Esophagus muscularis mucosa (tissue), 4 donors: ENCODE measurements at places on chromosomes 5 and 9. TPM values are rescaled to one million over a fixed set of nuclear protein-coding genes. Genes with fewer than 3 reads are reported as not detected.

DNA sequence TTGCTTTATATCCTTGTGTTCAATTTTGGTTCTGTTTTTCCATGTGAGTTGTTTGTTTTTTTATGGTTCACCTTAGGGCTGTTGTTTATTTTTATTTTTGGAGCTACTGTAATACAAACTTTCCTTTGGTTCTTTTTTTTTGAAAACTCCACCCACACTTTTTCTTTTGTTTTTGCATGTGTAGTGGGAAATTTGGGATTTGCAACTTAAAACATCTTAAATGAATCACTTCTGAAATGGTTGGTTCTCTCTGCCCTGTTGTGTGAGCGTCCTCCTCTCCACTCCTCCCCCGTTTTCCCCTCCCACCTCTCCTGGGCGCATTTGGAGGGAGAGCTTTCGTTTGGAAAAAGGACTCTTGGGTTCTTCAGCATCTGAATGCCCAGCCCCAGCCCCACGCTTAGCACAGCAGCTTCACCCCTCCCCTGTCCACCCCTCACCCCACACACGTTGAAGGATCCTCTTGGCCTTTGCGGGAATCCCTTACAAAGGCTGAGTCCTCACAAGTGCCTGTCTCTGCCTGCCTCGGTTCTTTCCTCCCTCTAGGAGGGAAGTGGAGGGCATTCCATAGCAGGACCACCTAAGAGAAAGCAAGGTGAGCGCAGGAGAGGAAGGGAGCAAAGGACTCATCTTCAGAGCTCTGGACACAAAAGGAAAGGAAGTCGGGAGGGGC is 67.2 kb downstream of the DMRT1 start:
- no peak for DNase-seq

DNA sequence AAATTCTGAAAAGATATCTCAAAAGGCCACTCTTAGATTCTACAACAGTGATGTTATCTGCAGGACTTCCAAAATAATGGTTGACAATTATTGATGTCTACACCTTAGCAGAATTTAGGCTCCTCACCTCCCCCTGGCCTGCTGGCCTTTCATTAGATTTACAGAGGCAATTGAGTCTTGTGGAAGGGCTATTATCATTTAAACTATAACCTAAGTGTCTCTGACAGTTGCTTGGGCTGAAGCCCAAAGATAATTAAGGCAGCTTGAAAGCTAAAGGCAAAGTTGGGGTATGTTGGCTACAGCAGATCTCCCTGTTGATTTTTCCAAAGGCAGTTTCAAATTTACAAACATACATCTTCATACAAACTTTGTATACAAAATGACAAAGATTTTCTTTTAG is 912.3 kb downstream of the TAF11L14 start:
- no peak for DNase-seq

- DNase-seq: no peak
These were observed 500.0 kb upstream of the C9orf72 start for GRCh38 chr9:28073270-28073669.

DNA sequence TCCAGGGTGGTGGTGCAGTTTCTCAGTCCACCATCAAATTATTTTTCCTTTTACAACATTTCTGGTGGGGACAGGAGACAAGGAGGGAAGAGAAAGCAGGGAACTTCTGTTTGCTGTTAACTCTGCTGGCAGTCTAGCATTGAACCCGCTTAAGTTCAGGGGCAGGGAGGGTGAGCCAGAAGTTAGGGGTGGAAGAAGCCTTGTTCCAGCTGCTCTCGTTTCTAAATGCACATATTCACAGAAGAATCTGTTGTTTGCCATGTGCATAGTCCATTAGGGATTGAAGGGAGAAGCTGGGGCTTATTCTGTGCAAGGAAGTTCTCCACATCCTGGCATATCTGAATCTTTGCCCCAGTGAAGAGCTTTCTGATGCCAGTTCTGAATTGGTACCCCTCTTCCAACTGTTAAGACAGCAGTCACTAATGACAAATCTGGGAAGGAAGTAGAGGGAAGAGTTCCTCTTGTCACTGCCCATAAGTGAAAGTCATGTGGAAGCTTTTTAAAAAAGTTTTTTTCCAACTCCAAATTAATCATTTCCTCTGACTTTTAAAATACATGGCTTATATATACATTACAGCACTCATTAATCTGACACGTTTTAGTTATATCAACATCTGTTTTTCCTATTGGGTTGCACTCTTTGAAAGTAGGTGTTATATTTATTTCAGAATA is 32.6 kb upstream of the ACOT12 start:
- DNase-seq: no peak

GRCh38 chr5:67063055-67063454 is 133.5 kb downstream of the CD180 start:
- DNase-seq: no peak

DNA sequence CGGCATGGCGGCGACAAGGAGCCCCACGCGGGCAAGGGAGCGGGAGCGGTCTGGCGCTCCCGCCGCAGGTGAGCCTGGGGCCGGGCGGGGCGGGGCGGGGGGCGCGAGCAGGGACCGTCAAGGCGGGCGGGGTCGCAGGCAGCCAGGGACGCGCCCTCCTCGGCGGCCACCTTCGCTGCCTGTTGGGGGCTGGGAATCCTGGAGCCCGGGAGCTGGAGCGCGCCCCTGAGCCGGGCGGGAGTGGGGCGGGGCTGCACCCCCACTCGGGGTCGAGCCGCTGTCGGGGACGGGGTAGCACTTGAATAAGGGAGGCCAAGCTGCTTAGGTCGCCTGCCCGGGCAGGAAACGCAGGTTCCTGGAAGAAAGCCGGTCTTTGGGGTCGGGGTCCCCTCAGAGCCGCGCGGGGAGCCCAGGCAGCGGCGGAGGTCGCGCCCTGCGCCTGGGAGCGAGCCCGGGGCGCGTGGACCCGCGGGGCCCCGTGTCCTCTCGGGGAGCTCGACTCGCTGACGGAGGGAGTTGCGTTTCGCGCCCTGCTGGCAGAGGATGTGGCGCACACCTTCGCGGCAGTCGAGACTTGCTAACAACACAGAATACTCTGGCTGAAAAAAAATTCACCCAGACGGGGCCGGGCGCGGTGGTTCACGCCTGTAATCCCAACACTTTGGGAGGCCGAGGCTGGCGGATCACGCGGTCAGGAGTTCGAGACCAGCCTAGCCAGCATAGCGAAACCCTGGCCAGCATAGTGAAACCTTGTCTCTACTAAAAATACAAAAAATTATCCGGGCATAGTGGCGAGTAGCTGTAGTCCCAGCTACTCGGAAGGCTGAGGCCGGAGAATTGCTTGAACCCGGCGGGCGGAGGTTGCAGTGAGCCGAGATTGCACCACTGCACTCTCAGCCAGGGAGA is 552 bp downstream of the OTULINL start:
- no peak for DNase-seq

- no peak for DNase-seq
These were observed 34.3 kb downstream of the DBH start for GRCh38 chr9:133670466-133670865.

DNA sequence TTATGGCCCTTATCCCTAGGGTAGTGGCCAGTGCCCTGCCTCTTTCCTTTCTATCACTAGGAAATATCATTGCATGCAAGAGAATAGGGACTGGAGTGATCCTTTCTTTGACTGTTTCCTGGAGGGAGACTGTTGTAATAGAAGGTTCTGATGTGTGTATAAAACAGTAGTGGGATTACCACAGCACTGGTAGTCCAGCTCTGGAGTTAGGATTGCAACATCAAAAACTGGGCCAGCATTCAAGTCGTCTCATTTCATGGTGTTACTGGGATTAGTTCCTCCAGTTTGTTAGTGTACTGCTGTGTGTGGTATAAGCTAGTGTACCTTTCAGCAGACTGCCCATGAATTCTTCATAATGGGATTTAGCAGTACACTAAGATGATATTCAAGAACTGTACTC is 45.8 kb downstream of the KIAA1958 start:
- DNase-seq: no peak

DNA sequence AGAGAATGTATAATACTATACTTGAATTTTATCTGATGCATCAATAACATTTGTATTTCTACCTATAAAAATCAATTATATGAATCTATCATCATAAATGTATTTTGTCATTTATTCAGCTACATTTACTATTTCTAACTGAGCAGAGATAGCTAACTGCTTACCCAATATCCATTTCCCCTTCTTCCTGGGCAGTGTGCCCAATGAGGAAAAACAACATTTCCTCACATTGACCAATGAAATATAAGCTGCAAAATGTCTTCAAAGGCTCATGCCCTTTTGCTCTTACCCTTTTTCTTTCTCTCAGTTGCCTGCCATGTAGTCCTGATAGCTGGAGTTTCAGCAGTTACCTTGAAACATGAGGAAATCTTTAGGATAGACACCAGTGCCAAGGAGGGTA is 385.8 kb upstream of the PCSK5 start:
- no peak for DNase-seq

- DNase-seq: no peak
These were observed 678.1 kb upstream of the ZNF608 start for GRCh38 chr5:125424402-125425141.

DNA sequence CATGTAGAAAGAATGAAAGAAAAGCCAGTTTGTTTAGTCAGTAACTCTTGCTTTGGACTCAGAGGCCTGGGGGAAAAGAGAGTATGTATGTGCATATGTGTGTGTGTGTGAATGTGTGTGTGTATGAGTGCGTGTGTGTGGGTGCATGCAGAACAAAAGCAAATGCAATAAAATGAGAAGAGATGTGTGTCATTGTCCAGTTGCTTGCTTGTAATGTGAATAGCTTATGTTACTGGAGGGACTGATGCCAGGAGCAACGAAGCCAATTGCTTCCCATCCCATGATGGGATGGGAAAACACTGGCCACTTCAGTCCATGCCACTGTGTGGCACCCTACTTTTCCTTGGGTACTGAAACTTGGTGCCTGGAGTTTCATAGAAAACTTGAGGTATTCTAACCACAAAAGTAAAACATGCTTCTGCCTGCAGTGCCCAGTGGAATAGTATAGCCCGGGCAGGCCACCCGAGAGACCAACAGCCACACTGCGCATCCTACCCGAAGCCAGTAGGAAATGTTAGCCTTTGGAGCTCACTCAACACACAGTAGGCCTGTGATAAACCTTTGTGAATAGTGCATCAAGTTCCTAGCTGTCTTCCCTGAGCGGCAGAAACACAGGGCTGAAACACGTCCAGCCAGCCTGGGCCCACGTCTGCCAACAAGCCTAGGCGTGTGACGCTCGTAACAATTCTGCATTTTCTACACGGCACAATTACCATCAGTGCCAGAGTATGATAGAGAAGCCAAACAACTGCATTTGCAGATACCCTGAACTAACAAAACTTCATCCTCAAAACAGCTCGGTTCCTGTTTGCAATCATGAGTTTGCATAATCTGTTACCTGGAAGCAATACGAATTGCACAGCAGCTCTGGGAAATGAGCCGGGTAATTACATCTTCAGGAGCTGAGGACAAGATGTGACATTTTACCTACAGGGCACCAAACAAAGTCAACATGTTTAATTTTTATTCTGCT is 198.1 kb downstream of the SYK start:
- no peak for DNase-seq

- DNase-seq: peak; percentile 89
These were observed 105.6 kb downstream of the SUSD1 start for GRCh38 chr9:112069318-112070169.

DNA sequence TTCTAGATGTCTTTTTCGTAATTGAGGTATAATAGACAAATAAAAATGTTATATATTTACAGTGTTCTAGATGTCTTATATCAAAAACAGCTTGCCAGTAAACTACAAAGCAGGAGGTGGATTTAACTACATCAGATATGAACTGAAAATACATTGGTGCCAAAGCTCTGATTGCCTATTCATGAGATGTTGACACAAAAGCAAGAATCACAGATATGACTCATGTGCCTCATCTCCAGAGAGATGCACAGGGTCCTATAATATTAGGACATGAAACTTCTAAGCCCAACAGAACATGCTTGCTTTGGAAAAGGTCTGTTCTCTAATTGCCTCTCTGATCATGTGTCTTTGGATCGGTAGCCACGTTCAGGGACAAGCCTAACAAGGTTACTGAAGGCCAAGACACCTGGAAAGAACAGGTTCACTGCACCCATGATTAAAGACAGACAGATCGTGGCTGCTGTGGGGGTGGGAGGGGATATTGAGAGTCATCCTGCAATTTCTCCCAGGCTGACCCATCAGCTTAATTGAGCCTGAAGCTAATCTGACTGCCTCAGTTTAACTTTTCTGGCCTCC is 16.8 kb downstream of the ABCA1 start:
- no peak for DNase-seq

DNA sequence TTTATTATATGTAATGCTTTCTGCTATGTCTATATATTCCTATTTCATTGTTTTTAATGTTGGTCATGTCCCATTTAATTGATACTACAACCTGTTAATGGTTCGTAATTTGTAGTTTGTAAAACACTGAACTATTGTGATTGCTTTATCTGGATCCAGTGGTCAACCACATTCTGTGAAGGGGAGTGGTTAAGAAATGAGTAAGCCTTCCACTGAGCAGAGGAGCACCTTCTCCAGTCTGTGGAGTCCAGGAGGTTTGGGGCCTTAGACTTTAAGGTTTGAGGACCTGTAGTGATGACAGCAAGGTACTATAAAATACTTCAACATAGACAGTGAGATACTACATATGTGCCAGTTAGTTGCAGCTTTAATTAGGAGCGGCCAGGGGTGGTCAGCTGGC is 67.7 kb upstream of the RAD23B start:
- no peak for DNase-seq

The FAM221B gene
- total RNA-seq: not detected

The FOXD4L4 gene
- not detected for total RNA-seq

The BTNL9 gene
- total RNA-seq: 9.6 TPM

The CD14 gene
- 69.1 TPM for total RNA-seq

The OLFM1 gene
- total RNA-seq: 46.1 TPM
